NCI-H2029 treated with DMSO at 0.1 percent for 48 hours (cell line): ENCODE measurements at places on chromosomes 4 and X.

GRCh38 chr4:43867908-43868307 lies 580.7 kb downstream of the KCTD8 start:
- DNase-seq = no peak

DNA sequence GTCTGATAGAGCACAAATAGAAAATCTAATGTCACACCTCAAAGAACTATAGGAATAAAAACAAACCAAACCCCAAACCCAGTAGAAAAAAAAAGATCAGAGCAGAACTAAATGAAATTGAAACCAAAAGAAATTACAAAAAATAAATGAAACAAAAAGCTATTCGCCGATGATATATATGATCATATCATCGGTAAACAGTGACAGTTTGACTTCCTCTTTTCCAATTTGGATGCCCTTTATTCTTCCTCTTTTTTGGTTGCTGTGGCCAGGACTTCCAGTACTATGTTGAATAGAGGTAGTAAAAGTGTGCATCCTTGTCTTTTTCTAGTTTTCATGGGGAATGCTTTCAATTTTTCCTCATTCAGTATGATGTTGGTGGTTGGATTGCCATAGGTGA lies 215.3 kb upstream of the AR start:
- DNase-seq = no peak

DNA sequence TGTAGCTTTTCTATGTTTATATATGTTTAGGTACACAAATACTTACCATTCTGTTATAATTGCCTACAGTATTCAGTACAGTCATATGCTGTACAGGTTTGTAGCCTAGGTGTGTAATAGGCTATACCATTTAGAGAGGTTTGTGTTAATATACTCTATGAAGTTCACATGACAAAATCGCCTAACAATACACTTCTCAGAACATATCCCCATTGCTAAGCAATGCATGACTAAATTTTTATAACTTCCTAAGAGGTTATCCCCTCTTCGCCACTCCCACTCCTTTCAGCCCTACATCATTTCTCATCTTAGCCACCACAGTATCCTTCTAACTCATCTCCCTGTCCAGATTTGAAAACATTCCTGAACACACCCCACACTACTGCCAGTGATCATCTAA lies 83.7 kb upstream of the ZCCHC13 start:
- DNase-seq = no peak

DNA sequence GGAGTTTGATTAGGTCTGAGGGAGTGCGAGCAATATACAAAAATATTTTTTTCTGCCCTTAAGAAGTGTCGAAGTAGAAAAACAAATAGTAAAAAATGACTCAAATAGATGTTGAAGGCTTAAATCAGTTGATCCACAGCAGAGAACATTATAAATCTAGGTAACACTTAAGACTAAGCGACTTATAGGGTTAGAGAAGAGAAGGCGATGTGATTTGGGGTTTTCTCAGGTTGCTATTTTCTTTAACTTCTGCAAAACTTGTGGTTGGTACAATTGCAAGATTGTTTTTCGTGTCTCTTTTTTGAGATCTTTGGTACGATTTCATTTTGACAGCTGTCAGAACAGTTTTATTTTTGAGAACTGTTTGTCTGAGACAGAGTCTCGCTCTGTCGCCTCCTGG lies 1479.5 kb downstream of the PCDH7 start:
- no peak for DNase-seq

- DNase-seq = no peak
These were observed 17.9 kb downstream of the COQ2 start for GRCh38 chr4:83266689-83267088.
